ENCODE measurements at places on chromosomes 13 and 19.

- DNase-seq: no peak
Measured at GRCh38 chr19:2276429-2276986, 5.5 kb downstream of the PEAK3 start.

DNA sequence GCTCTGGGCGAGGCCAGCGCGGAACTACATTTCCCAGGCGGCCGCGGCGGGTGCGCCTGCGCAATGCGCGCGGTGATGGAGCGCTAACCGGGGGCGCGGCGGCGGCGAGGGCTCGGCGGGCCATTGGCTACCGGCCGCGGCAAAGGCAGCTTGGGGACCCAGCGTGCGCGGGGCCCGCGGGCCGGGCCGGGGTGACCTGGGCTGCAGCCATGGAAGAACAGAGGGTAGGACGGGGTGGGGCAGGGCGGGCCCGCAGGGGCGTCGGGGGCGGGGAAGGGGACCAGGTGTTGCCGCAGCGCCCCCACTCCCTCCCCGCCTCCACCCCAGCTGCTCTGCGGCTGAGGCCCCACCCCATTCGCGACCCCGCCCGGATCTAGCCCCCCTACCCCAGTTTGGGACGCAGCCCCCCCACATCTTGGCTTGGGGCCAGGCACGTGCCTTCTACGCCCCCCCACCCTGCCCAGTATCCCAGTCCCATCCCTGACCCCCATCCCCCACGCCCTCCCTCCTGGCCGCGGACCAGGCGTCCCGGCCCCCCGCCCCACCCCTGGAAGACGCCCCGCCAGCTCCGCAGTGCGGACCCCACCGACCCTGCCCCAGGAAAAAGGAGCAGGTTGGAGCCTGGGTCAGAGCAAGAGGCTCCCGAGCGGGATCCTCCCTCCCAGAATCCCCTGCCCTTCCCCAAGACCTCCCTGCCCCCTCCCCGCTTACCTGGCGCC is at the start of gene FSD1:
TSS of gene FSD1 (plus strand) at position 61 of the 719 bp plus-strand sequence. CDS start at position 210, 149 bp downstream.
- no peak for DNase-seq

DNA sequence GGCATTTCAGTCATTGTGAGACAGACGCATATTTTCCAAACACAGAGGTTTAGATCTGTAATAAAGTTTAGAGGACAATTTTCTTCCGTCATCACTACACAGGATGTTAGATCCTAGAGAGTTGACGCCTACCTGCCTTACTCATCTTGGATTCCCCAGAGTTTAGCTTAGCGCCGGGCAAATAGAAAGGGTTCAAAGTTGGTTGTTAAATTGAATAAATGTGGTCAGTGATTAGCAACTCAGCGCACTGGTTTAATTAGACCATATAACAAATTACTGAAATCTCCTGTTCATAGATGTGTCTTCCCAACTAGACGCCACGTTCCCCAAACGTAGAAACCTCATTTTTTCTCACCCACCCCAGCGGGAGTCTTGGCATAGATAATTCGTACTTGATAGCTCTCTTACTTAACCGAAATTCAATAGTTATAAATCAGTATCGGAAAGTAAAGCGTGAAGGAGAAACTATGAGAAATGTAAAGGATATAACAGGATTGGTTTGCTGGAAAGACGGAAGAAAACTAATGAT is 726 bp upstream of the UFM1 start:
- DNase-seq: peak; percentile 30

- no peak for DNase-seq
Measured at GRCh38 chr19:39692166-39692565, 12.1 kb upstream of the LGALS14 start.

GRCh38 chr13:24112791-24113190 is 47.7 kb upstream of the SPATA13 start:
- no peak for DNase-seq

GRCh38 chr13:108120302-108120701 is 95.0 kb downstream of the LIG4 start:
- DNase-seq: no peak

DNA sequence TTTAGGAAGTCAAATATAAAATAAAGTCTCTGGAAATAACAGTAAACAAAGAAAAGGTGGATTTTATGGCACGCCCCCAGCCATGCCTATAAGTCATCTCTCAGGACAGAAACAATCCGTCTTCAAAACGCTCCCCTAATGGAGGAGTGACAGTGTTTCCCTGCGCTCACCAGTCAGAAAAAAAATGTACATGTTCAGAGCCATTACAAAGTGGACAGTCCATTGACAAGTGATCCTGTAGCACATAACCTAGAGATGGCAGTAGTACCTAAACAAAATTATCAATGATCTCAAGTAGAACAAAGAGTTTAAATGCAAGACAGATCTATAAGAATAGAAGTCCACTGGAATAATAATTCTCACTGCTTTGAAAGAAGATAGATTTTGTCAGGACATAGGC is 891.7 kb upstream of the MIR17HG start:
- DNase-seq: no peak

DNA sequence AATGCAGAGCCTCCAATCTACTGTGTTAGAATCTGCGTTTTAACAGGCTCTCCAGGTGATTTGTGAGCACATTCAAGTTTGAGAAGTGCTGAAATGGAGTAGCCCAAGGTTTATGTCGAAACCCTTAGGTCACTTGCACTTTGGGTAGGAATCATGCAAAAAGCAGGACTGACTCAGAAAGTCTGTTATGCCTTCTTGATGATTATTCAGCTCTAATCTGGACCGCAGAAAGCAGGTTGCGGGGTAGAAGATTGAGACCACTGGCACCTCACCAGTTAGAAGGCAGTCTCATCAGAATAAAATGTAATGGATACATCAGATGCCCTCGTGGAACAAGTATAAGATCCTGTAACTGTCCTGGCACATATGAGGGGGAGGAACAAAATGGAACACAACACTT is 326.3 kb downstream of the DCLK1 start:
- no peak for DNase-seq

GRCh38 chr13:62122434-62122833 is 706.8 kb upstream of the PCDH20 start:
- DNase-seq: no peak

DNA sequence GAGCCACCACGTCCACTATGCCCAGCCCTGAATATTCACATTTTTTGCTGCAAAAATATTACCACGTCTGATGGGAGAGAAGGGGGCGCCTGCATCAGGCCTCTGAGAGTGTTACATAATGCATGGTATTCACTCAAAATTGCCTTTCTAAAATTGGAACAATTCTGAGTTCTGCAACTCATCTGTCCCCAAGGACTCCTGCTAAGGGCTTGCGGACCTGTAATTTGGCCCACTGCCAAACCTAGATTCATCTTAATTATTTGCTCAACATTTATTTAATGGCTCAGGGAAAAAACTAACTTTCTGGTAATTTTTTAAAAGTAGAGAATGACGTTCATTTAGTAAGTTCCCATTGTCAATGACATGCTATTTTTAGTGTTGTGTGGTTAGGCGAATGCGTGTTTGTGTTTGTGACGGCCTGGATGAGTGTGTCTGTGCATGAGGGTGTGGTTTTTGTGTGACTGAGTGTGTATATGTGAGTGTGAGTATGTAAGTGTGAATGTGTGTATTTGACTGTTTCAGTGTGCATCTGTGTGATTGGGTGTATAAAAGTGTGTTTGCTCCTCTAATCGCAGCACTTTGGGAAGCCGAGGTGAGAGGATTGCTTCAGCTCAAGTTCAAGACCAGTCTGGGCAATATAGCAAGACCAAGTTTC is 8.8 kb downstream of the INAFM1 start:
- no peak for DNase-seq

DNA sequence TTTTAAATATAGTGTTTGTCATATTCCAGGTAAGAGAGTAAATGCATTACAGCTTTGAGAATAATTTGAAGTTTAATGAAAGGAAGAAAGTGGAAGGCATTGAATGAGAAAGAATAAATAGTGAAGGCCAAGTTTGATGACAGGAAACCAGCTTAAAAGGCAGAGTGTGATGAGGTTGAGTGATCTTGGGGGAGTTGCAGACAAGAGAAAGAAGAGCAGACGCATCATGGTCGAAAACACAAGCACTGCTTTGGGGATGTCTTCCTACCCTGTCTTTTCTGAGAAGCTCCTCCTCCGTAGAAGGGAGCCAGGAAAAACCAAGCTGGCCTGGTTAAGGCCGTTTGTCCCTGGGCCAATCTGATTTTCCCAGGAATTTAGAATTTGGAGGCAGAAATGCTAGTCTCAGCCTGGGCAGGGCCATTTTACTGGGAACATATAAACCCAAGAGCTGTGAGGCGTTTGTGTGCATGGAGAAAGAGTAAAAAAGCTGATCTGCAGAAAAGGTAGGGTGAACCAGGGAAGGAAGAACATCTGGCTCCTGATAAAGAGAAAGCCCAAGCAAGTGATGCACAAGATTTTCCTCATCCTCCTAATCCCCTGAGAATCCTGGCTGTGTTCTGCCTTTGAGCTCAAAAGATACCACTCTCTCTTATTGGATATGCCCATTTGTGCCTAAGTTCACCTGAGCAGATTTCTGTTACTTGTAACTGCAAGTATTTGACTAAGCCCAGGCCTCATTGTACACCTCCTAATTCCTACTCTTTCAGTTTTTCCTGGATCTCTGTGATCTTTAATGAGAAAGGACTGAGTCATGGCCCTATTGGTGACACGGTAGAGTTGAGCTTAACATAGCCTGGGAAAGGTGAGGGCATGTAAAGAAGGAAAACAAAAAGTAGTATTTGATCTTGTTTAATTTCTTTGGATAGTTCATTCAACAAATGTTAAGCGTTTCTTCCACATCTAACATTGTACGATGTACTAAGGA is 80.0 kb downstream of the WDFY2 start:
- DNase-seq: no peak

- no peak for DNase-seq
Measured at GRCh38 chr13:52004511-52005170, 6.6 kb downstream of the ATP7B start.

DNA sequence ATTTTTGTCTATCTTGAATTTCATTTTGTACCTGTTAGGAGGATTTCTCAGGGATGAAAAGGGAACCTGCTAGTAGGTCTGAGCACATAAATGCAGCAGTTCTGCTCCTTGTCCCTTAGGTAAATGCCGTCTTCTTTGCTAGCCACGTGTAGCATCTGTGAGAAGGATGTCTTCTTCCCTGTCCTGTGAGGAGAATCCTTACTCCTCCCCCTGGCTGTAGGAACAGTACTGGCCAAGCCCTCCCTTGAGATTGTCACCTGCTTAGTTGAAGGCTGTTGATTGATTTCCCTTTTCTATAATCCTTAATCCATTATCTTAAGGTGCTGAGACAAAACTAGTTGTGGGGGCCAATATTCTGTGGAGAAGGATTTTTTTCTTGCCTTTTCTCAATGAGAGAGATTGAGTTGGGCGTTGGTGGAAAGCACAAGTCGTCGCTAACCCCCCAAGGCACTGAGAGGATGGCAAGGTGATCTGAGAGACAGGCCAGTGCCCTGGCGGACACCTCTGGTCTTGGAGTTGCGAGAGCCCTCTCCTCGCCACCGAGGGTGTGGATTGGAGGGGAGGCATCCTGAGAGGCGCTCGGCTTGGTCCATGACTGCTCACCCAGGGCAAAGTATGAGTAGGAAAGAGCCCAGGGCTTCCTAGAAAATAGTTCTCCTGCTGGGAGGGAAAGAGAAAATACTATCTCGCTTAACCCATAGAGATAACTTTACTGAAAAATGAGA is 216.7 kb downstream of the ATP8A2 start:
- DNase-seq: no peak

- DNase-seq: no peak
Measured at GRCh38 chr13:43266936-43267615, 243.7 kb downstream of the DNAJC15 start.

DNA sequence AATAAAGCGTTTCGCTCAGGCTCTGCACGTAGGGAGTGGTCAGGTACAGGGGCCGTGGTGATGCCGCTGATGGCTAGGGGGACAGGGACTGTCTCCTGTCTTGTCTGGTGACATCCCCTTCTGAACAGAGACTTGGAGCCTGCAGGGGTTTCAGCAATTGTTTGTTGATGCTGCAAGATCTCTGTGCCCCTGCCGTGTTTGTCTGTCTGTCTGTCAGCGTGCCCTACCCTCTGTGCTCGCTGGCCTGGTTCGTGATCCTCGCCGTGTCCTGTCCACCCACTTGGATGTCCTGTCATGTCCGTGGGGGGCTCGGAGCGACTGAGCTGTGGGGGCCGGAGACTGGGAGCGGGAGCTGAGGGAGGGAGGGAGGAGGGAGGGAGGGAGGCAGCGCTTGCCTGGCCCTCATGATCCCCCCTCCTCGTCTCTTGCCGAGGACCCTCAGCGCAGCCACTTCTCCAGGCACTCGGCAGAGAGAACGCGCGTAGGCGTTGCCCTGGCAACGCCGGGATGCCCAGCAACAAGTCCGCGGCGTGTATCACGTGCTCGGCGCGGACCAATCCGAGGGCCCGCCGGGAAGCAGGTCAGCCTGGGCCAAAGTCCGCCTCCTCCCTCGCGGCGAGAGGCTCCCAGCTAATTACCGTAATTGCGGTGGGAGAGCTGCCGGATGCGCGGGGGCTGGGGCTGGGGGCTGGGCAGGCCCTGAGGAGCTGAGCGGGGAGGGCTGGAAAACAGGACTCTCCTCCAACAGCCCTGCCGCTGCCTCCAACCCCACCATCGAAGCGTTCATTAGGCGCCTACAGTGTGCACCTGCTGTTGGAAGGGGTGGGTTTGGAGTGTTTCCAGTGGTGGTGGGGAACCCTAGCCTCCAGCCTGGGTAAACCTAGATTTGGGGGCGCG is 31.9 kb upstream of the FEM1A start:
- peak; percentile 88 for DNase-seq

- no peak for DNase-seq
Measured at GRCh38 chr19:4345342-4346019, 2.1 kb downstream of the MPND start.

- DNase-seq: no peak
Measured at GRCh38 chr13:94119360-94119936, 360.0 kb downstream of the DCT start.

GRCh38 chr13:85665286-85665685 is 133.9 kb downstream of the SLITRK6 start:
- DNase-seq: no peak

DNA sequence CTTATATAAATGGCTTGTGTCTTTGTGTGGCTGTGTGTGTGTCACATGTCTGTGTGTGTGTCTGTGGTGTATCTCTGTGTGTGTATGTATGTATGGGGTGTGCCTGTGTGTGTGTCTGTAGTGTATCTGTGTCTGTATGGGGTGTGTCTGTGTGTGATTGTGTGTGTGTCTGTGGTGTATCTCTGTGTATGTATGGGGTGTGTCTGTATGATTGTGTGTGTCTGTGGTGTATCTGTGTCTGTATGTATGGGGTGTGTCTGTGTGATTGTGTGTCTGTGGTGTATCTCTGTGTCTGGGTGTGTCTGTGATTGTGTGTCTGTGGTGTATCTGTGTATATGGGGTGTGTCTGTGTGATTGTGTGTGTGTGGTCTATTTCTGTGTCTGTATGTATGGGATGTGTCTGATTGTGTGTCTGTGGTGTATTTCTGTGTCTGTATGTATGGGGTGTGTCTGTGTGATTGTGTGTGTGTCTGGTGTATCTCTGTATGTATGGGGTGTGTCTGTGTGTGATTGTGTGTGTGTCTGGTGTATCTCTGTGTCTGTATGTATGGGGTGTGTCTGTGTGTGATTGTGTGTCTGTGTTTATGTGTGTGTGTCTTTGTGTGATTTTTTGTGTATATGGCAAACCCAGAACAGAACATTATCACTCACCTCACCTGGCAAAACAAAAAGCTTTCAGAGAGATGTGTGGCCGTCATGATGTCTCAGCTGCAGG is 56.1 kb upstream of the MCF2L start:
- no peak for DNase-seq
